NCI-H187 (cell line): ENCODE measurements at places on chromosomes 4 and X.

- DNase-seq, result no peak
Observed at GRCh38 chr4:87697945-87698344, 47.9 kb downstream of the DMP1 start.

DNA sequence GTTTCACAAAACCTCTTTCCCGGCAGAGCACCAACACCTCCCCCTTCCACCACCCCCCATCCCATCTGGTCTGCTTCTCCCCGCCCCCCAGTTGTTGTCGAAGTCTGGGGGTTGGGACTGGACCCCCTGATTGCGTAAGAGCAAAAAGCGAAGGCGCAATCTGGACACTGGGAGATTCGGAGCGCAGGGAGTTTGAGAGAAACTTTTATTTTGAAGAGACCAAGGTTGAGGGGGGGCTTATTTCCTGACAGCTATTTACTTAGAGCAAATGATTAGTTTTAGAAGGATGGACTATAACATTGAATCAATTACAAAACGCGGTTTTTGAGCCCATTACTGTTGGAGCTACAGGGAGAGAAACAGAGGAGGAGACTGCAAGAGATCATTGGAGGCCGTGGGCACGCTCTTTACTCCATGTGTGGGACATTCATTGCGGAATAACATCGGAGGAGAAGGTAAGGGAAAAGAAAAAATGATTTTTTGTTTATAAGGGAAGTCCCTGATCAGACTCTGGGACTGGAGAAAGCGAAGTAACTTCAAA lies at the start of gene PDGFRA:
PDGFRA (plus strand) TSS at position 333 of the 541 bp plus-strand sequence. CDS start 29,476 bp downstream, outside the sequence.
- no peak for DNase-seq

- DNase-seq, result no peak
Observed at GRCh38 chr4:76705472-76705871, 192.5 kb downstream of the SOWAHB start.

DNA sequence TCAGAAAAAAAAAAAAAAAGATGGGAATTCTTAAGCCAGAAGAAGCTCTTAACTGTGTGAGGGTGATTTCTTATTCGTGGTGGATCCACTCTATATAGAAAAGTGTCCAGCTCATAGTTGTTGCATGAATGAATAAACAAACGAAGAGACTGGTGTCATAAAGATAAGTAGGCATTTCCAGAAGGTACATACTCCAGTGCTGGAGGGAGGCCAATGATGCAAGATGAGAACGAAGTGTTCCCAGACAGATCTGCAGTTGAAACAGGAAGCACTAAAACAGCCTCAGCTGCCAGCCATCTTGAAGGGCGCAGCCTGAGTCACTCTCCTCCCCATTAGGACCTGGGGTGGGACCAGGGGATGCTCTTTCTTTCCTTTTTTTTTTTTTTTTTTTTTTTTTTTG lies 47.4 kb upstream of the HOPX start:
- no peak for DNase-seq

GRCh38 chrX:155048977-155049619 lies 21.8 kb downstream of the CMC4 start:
- no peak for DNase-seq

- no peak for DNase-seq
Observed at GRCh38 chr4:150160473-150160872, 82.2 kb downstream of the DCLK2 start.

DNA sequence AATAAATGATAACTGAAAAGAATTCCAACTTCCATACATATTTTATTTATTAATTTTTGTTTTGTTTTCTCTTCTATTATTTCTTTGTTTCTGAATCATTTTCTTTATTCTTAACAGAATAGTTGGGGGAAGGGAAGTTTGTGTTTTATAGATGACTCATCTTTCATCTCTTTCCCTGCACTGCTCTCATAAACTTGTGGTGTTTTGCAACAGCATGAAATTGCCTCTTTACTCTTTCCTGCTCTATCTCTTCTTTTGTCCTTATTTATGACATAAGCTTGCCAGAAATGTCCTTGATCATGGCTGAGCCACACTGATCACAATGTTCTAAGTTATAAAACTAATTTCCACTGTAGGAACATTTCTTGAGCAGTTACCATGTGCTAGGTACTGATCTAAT lies 22.3 kb downstream of the QRFPR start:
- DNase-seq, result no peak

DNA sequence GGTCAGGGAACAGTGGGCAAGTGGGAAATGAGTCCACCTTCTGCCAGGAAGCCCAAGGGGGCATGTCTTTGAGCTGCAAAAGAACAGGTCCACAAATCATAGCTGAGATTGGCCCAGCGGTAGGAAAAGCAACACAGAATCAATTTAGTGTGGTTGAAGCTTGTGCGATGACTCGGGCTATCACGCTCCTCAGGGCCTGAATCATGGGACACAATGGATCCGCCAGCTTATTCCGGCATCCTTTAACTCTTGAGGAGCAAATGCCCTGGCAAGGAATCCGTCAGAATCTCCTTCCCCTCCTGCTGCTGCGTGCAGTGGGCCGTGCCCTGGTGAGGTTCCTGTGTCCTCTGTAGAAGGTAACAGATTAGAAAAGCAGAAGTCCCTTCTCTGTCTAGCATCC lies 98.0 kb downstream of the RELL1 start:
- no peak for DNase-seq

- no peak for DNase-seq
Observed at GRCh38 chr4:2830632-2831610, 12.7 kb upstream of the ADD1 start.

GRCh38 chrX:31061091-31061490 lies 10.8 kb downstream of the FTHL17 start:
- no peak for DNase-seq

DNA sequence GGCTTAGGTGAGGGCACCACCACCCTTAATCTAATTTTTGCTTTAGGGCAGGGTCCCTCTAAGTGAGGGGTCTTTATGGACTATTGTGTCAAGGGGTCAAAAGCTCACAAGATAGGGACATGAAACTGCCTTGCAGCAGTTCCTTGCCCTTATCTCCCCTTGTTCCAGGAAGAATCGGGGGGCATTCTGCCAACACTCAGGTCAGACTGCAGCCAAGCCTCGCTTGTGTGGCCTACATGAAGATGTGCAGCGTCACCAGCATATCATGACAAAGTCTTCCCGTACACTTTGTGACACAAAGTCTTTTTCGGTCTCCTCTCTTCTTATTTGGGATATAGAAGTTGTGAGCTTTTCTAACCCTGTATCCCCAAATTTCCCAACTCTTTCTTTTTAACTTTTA lies 17.5 kb upstream of the USP9X start:
- DNase-seq, result no peak

GRCh38 chr4:128517096-128517738 lies 229.6 kb upstream of the PGRMC2 start:
- no peak for DNase-seq

DNA sequence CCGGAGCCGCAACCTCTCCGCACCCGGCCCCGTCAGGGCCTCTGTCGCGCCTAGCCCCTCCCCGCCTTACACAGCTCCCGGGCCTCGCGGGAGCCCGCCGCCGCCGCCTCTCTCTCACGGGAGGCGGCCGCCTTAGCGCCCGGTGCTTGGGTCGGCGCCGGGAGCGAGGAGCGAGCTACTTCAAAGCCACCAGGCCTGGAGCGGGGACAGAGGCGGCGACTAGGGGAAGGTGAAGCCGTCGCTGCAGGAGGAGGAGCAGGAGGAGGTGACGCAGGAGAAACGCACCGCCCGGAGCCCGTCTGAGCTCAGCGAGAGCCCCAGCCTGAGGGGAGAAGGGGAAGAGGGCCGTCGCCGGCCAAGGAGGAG lies 250 bp downstream of the USP9X start:
- DNase-seq, result no peak

- no peak for DNase-seq
Observed at GRCh38 chrX:150507251-150507856, 61.1 kb upstream of the MTM1 start.

GRCh38 chr4:41111791-41112190 lies 102.6 kb downstream of the APBB2 start:
- no peak for DNase-seq

- DNase-seq, result no peak
Observed at GRCh38 chrX:87425618-87426017, 92.0 kb upstream of the KLHL4 start.

DNA sequence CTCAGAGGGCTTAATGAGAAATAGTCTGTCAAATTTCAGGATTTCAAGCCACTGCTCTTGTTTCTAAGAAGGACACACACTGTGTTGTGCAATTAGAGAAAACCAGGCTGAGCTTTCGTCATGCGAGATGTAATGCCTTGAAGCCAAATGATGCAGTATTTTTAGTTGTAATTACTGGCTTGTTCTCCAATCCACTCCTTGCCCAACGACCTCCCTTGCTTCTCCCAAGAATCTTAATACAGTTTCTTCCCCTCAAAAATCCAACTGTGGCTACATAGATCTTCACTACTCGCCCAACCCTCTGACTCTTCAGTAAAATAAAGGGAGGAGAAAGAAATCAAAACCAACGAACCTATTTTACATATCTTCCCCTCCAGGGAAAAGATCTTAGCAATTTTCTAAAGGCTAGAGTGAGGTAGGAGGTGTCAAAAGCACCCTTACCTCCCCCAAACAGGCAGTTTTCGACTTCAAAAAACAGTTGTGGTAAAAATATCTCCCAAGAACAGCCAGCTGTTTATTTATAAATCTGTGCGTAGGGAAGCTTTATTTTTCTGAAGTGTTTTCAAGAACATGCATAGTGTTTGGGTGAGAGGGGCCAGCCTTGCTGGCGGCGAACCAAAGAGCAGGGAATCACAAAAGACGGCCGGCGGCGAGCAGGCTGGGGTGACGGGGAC lies 68.7 kb downstream of the MGST2 start:
- no peak for DNase-seq

DNA sequence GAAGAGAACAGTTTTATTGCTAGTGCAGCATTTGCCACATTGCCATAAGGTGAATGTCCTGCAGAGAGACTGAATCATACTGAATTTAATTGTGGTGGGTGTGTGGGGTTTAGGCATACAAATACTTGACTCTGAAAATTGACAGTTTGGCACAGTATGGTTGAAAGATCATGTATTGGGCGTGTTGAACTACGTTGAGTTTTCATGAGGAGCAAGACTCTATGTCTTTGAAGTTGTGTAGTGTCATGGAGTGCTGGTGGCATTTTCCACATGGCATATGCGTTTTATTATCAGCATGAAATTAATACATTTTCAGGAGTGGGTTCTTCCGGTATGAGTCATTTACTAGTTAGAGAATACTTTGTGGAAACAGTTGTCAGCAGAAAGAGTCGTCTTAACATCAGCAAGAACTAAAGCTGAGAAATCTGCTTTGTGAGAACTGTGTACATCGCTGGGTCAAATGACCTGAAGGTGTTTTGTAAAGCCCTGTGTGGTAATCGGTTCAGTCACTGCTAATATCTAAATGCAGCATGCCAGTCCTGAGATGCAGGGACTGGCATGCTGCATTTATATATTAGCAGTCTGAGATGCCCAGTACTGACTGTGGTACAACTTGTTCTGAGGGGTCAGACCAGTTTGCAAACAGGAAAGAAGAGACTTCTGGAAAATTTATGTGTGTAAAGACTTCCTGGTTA lies 50.3 kb downstream of the ARHGAP10 start:
- DNase-seq, result no peak

DNA sequence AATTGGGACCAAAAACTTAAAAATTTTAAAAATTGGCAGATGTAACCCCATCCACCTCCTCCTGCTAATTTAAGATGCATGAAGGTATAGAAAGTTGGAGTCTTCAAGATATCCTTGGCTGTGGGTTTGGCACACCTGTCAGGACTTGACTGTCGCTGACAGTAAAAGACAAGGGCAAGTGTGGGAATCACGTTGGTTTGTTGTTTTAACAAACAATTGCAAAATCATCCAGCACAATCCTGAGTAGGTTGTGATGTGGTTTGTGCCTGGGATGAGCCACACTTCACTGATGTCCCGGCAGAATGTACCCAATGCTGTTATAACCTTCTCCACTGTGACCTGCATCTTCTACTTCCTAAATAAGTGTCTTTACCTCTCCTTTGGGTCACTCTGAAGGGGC lies 24.0 kb downstream of the HOPX start:
- no peak for DNase-seq

GRCh38 chr4:185307136-185307950 lies 88.4 kb downstream of the LRP2BP start:
- DNase-seq, result no peak

- no peak for DNase-seq
Observed at GRCh38 chrX:105173071-105173470, 47.4 kb downstream of the TEX13A start.

DNA sequence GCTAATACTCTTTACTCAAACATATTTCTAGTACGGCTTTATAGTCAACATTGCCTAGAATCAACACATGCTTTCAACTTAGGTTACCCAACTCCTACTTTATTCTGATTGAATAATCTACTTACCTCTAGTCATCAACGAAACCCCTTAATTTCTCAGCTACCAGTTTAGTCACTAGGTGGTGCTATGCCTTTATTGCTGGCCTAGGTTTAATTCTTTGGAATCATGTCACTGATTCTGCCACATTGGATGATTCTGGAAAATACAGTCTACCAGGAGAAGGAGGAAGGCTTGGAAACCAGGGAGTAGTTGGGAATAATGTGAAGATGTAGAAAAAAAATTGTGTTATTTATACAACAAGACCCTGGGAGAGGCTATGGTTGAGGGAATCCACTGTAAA lies 167.7 kb downstream of the DCAF12L2 start:
- no peak for DNase-seq

DNA sequence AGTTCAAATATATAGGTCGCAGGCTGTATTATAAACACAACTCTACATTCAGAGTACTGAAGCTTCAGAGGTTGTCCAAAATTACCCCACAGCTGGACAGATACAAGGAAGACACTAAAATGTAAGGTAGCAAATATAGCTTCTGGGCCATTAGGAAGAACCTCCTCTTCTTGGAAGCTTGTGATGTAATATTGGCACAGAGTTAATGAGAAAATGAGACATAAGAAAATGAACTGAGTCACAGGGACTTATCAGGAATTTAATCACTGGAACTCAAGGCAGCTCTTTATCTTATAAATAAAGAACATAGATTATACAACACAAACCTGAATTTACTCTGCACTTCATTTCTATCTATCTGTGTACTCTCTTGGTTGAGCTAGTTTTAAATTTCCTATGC lies 344.7 kb downstream of the PCDH10 start:
- DNase-seq, result no peak

DNA sequence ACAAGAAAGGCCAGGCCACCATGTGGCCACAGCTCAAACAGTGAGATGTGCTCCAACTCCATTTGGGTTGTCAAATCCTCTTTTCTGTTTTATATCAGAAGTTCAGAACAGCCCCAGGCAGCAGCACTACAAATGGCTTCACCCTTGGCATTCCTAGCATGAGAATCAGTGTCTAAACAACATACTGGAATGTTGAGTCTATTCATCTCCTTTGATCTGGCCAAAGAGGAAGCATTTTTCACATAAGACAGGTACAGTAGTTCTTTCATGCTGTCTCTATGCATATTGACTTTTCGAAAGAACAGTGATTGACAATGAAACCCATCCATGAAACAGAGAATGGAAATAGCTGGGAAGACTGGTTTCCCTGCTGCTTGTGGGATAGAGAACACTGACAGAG lies 289.5 kb downstream of the USP46 start:
- DNase-seq, result no peak

- DNase-seq, result no peak
Observed at GRCh38 chrX:133658293-133658911, 243.1 kb upstream of the GPC4 start.
